ENCODE measurements at places on chromosomes 16 and 17. TPM values are rescaled to one million over a fixed set of nuclear protein-coding genes. Genes with fewer than 3 reads are reported as not detected.

DNA sequence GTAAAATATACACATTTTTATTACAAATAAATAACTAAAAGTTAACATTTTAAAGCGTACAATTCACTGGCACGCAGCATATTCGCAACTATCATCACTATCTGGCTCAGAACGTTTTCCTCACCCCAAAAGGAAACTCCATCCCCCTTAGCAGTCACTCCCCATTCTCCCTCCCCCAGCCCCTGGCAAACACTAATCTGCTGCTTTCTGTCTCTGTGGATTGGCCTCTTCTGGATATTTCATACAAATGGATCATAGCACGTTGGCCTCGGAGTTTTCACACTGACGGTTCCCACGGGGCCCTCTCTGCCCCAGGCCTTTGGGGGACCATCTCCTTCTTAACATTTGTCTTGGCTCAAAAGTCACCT, 64.6 kb downstream of the RTN4RL1 start:
- DNase-seq: no peak

DNA sequence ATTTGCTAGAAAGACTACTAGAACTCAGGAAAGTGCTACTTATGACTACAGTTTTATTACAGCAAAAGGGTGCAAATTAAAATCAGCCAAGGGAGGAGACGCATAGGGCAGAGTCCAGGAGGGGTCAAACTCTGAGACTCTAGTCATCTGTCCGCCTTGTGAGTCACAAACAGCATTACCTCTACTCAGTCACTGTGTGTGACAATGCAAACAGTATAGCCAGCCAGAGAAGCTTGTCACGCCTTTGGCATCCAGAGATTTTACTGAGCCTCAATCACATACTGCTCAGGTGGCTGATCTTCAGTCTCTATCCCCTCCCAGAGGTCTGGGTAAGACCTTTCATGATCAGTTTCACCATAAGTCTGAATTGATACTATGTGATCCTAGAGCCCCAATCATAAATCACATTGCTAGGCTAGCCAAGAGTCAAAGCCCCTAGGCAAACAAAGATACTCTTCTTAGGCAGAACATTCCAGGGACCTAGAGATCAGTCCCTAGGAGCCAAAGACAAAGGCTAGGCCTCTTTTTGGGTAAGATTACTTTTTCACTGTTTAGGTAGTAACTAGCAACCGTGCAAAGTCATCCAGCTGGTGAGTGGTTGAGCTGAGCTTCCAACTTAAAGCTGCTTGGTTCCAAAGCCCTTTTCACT, 48.8 kb upstream of the CLEC19A start:
- no peak for DNase-seq

TPSD1 gene
- not detected for total RNA-seq

DNA sequence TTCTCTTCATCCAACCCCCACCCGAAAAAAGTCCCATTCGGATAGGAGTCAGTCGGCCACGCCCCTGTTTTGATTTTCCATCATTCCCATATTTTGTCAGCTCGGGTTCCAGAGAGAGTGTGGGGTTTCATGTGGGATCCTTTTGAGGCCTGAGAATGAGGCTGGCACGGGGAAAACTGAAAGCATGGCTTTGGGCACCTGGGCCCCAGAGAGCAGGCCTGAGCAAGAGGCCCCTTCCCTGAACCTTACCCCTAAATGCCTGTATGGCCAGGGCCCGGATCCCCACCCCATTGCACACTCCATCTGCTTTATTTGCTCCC, 4.6 kb upstream of the HOXB4 start:
- no peak for DNase-seq

DNA sequence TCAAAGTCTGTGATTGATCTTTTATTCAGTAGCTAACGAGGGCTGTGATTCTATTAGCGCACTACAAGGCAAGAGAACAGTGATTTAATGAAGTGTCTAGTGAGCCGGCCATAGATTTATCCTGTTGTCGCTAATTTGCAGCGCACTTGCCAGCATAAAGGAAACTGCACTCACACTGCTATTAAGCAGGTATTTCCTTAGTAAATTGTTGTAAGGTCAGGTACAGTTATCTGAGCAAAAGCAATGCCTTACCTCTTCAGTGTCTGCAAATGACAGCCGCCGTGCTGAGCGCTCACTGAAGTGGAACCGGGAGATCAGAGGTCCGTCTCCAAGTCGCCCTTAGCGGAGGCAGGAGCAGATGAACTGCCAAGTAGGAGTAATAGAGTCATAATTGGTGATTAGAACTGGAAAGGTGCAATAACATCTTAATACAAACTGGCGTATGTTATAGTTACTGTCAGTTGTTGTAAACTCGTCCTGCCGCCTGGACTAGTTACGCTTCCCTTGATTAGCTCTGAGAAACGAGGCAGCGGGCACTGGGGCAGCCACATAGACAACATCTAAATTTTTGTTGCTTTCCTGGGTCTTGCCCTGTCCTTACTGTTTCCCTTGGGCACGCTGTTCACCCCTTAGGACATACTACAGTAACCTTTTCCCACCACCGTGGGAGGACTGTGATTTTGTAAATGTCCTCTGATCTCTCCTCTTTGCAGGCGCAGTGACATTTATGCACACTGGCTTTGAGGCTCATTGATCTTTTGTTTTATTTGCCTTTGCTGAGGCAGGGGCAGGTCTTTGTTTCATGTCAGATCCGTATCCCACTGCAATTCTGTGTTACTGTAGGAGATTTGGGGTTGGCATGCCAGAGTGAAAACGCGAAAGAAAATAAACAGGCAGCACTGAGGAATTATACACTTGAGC, 363.1 kb downstream of the WWOX start:
- DNase-seq: no peak
